HT1080 (cell line): ENCODE measurements at places on chromosomes 13 and 19. TPM values are rescaled to one million over a fixed set of nuclear protein-coding genes. Genes with fewer than 3 reads are reported as not detected.

- no peak for DNase-seq
These were observed 21.4 kb downstream of the ARID3A start for GRCh38 chr19:947090-947706.

DNA sequence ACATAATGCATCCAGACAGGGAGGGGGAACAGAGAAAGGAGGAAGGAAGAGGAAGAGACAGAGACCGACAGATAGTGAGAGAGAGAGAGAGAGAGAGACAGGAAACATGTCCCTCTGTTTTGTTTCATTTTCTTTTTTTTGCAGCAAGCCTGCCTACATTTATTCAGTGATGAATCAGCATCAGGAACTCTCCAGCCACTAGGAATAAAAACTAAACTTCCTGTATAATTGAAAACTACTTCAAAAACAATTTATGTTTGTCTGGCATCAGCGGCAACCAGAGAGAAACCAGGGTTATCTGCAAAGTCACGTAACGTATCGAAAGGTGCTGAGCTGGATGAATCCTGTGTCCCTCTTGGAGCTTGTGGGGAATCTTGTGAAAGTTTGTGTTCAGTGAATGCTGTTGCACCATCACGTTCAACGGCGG lies 148.6 kb upstream of the SOX21 start:
- peak; percentile 53 for DNase-seq

GRCh38 chr13:45691667-45692066 lies 10.5 kb upstream of the CBY2 start:
- no peak for DNase-seq

Gene CYP2A7
- not detected in 2 replicates for total RNA-seq

GRCh38 chr13:64718116-64718515 lies 2512.0 kb downstream of the PCDH9 start:
- DNase-seq = no peak

Gene TEX29
- total RNA-seq = 0.29 and 0.70 TPM in 2 replicates

GRCh38 chr13:25252225-25252624 lies 35.1 kb downstream of the MTMR6 start:
- DNase-seq = no peak

- no peak for DNase-seq
These were observed 45.4 kb downstream of the FAM124A start for GRCh38 chr13:51267622-51268021.

- DNase-seq = no peak
These were observed 246.6 kb downstream of the NHLRC3 start for GRCh38 chr13:39284801-39285388.

Gene GPR12
- total RNA-seq = not detected in 2 replicates

- no peak for DNase-seq
These were observed 542.7 kb upstream of the SLITRK5 start for GRCh38 chr13:87128491-87128890.

- peak; percentile 56 for DNase-seq
These were observed at the start of gene ZNF570 for GRCh38 chr19:37468961-37469777. ZNF570 (plus strand) TSS chr19:37469356; CDS start chr19:37470355, 999 bp downstream.

Gene ZNF415
- total RNA-seq = not detected in 2 replicates

Gene HSPB6
- total RNA-seq = 0.17 TPM in 1 of 2 replicates, not detected in the other

DNA sequence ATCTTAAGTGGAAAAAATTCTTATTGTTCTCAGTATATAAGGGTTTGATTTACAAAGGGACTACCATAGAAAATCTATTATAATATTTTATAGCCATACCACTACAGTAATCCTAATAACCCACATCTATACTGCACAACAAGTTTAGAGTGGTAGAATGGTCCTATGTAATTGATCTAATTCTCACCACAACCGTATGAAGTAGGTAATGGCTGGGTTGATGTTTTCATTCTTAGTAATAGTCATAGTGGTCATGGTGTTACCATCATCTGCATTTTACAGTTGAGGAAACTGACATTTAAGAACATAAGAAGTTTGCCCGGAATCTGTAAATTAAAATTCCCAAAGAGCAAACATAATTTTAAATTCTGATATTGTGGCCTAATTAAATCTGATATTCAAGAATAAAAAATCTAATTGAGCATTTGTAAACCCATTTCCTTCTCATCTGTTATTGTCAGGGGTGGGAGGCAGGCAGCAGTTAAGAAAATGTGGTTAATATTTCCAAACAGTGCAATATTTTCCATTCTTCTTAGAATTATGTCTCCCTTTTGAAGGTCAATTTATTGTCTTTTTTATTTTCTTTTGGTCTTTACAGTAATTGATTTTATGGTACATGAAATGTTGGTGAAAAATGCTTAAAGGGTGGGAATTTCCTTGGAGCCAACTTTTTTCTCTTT lies 65.6 kb downstream of the DHRS12 start:
- DNase-seq = no peak

GRCh38 chr13:21018220-21018619 lies 43.2 kb downstream of the LATS2 start:
- no peak for DNase-seq

GRCh38 chr19:41638641-41639081 lies 11.8 kb upstream of the CEACAM4 start:
- DNase-seq = no peak

DNA sequence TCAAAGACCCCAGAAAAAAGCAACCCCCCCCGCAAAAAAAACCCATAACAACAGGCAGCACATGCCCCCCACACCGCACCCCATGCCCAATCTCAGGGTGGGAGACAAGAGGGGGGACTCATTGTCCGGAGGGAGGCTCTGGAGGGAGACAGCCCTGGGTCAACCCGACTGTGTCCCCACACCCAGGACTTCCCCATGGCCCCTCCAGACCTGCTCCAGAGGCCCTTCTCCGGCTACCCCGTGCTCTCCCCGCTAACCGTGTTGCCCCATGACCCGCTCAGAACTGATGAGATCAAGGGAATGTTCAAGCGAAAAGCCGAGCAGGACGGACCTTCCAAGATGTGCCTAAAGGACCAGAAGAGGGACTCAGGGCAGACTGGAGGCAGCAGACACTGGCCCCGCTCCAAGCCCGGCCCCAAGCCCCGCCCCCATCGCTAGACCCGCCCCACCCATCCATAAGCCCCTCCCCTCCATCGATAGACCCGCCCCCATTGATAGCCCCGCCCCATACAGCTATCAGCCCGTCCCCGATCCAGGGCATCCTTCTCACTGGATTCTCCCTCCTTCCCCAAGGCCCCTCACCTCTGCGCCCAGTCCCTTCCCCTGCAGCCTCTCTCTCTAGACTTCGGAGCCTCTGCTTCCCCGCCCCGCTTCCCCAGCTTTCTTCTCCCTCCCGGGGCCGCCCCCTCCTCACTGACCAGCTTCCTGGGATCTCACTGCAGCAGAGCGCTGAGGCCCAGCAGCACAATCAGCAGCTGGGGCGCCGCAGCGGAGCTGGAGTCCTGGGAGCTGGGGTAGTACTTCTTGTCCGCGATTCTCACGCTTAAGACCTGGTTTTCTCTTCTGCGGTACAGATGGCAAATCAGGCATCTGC lies 2.2 kb downstream of the BST2 start:
- DNase-seq = no peak

Gene FAM174C
- 53.1 and 58.1 TPM in 2 replicates for total RNA-seq

DNA sequence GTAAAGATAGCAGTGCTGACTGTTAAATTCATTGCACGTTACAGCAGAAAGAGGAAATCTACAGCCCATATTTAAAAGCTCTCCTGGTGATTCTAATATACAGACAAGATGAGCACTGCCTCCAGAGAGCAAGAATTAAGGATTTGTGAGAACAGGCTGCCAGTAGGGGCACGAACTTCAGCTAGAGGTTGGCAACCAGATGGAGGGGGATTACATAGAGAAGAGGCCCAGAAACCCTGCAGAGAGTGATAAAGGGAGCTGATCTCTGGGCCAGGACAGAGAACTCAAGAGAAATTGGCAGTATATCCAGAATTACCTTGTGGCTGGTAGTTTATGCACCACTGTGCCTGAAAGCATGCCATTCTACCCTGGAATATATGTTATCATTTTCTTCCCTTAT lies 144.8 kb downstream of the UFM1 start:
- DNase-seq = no peak

DNA sequence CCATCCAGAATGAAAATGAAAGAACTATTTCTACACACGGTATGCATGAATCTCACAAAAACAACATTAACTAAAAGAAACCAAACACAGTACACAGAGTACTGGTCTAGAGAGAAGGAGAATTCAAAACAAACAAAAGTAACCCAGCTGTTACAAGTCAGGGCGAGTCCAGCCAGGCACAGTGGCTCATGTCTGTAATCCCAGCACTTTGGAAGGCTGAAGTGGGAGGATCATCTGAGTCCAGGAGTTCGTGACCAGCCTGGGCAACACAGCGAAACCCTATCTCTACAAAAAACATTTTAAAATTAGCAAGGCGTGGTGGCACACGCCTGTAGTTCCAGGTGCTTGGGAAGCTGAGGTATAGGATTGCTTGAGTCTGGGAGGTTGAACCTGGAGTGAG lies 1.7 kb upstream of the PSMC4 start:
- no peak for DNase-seq

Gene PPP1R13L
- 18.9 and 34.3 TPM in 2 replicates for total RNA-seq

- DNase-seq = peak; percentile 17
These were observed 1348.6 kb upstream of the SLC10A2 start for GRCh38 chr13:104414771-104415170.

Gene EDNRB
- not detected in 2 replicates for total RNA-seq

GRCh38 chr13:59483501-59484145 lies 680.1 kb downstream of the DIAPH3 start:
- no peak for DNase-seq

GRCh38 chr19:6048793-6049405 lies 61.4 kb downstream of the RFX2 start:
- DNase-seq = peak; percentile 64

GRCh38 chr13:36173571-36174322 lies 40.6 kb downstream of the SOHLH2 start:
- no peak for DNase-seq

- peak; percentile 64 for DNase-seq
These were observed 71.2 kb upstream of the GTF3A start for GRCh38 chr13:27353166-27353583.

DNA sequence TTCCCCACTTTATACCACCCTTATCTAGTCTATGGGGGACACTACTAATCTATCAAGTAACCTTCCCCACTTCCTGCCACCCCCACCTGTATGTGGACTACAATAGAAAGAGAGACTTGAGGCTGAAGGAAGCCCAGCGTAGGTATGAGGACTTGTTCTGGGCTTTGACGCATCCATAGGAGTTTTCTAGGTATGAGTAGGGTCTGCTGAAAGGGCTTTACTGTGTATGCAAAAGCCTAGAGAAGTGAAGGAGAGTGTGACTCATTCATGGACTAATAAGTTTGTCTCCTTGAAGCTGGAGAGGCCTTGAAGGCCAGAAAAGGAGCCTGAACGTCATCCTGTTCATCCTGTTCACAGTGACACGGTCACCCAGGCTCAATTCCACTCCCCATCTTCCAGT lies 21.8 kb downstream of the TINCR start:
- DNase-seq = no peak

Gene RNF225
- 0.24 TPM in 1 of 2 replicates, not detected in the other for total RNA-seq

- peak; percentile 92 for DNase-seq
These were observed 51.8 kb upstream of the GPI start for GRCh38 chr19:34313188-34313587.

Gene LYPD5
- 0.07 and 0.37 TPM in 2 replicates for total RNA-seq

- DNase-seq = peak; percentile 38
These were observed 234.3 kb downstream of the LMO7 start for GRCh38 chr13:75870397-75870903.

DNA sequence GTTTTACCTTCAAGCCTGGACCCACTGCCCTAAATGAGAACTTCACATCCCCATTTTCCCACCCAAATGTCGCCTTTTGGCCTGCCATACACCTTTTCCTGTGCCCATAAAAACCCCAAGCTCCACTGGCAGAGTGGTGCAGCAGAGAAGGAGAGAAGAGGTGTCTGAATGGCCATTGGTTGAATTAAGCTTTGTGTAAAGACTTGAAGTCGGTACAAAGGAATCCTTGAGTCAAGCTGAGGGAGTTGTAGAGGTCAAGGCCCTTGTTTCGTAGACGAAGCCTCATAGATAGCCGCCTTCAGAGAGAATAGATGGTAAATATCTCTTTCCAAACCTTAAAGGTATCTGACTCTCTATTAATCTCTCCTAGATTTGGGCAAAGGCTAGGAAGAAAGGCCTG lies 1479.2 kb upstream of the PRR20A start:
- no peak for DNase-seq

DNA sequence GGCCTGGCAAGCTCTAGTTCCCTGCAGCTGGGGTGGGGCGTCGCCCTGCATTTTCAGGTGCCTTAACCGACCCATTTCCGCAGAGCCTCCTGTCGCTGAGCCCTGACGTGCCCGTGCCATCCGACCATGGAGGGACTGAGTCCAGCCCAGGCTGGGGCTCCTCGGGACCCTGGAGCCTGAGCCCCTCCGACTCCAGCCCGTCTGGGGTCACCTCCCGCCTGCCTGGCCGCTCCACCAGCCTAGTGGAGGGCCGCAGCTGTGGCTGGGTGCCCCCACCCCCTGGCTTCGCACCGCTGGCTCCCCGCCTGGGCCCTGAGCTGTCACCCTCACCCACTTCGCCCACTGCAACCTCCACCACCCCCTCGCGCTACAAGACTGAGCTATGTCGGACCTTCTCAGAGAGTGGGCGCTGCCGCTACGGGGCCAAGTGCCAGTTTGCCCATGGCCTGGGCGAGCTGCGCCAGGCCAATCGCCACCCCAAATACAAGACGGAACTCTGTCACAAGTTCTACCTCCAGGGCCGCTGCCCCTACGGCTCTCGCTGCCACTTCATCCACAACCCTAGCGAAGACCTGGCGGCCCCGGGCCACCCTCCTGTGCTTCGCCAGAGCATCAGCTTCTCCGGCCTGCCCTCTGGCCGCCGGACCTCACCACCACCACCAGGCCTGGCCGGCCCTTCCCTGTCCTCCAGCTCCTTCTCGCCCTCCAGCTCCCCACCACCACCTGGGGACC lies 1.2 kb downstream of the ZFP36 start:
- DNase-seq = no peak

Gene PDE4C
- 0.13 TPM in 1 of 2 replicates, not detected in the other for total RNA-seq

DNA sequence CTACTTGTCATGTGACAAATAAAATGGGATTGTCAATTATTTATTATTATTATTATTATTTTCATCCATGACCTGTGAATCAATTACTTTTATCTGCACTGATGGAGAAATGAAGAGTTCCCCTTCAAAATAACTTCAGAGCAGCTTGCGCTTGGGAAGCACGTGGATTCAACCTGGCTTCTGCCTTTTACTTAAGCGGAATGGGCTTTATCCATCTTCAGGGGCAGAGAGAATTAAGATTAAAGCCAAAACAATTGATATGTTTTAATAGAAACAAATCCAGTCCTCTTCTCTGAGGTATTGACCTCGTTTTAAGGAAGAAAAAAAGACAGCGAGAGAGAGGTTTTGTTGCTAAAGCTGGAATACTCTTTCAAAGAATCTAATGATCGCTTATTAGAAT lies 876 bp downstream of the SACS start:
- DNase-seq = no peak

GRCh38 chr19:13047374-13047773 lies 52.1 kb downstream of the NFIX start:
- DNase-seq = no peak

- DNase-seq = no peak
These were observed 16.4 kb upstream of the WASF3 start for GRCh38 chr13:26541041-26541440.

DNA sequence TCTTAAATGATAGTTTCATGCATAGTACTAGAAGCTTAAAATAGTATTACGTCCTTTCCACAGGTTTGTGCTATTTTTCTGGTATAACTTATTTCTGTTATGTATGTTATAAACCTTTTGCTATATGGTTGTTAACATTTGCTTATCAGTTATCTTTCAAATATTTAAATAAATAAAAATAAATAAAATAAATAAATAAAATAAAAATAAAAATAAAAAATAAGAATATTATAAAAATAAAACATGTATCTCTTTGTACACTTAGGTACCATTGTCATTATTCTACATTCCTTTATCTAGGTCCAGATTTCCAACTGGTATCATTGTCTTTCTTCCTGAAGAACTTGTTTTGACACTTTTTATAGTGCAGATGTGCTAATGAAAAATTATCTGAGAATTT lies 1310.4 kb upstream of the SLC10A2 start:
- no peak for DNase-seq

Gene TTC9B
- 0.63 and 0.73 TPM in 2 replicates for total RNA-seq
